ENCODE measurements at places on chromosomes 11 and 22.

DNA sequence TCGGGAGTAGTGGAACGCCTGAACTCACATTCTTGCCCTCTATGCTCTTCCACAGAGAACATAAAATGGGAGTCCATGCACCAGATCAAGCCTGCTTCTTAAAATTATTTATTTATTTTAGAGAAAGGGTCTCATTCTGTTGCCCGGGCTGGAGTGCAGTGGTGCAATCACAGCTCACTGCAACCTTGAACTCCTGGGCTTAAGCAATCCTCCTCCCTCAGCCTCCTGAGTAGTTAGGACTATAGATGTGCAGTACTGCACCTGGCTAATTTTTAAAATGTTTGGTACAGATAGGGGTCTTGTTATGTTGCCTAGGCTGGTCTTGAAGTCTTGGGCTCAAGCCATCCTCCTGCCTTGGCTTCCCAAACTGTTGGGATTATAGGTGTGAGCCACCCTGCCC is 13.0 kb downstream of the SLC6A5 start:
- no peak for DNase-seq

- DNase-seq, result no peak
Observed at GRCh38 chr11:96152623-96153022, 190.4 kb downstream of the MAML2 start.

DNA sequence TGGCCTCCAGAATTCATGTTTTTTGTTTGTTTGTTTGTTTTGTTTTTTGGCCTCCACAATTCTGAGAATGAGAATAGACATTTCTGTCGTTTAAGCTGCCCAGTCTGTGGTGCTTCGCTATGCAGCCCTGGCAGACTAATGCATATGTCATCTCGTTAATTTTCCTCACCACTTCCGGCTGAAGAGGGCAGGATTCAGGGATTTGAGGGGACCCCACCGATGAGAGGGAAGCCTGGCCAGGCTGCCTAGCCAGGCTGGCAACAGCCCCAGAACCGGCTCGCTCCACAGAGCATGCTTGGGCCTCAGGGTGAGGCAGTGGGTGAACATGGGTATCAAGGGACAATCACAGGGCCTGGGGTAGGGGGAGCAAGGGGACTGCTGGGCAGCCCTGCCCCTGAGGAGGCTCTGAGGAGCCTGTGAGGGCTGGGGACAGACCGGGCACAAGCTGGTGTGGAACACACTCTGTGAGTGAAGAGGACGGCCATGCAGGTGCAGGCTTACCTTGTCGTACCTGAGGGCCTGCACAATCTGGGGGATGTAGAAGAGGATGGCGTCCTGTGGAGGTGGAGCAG is 47.8 kb upstream of the SERPIND1 start:
- no peak for DNase-seq

- DNase-seq, result peak; percentile 56
Observed at GRCh38 chr11:86671531-86672006, 847 bp downstream of the ME3 start.

- DNase-seq, result no peak
Observed at GRCh38 chr22:33569018-33569417, 351.3 kb downstream of the LARGE1 start.

- peak; percentile 65 for DNase-seq
Observed at GRCh38 chr11:35237860-35238715, 99.1 kb downstream of the CD44 start.
